ENCODE measurements at places on chromosomes 2 and 18.

- no peak for DNase-seq
These were observed 58.5 kb downstream of the HS1BP3 start for GRCh38 chr2:20592106-20593071.

GRCh38 chr2:138414014-138414413 is 87.6 kb upstream of the SPOPL start:
- DNase-seq: no peak

DNA sequence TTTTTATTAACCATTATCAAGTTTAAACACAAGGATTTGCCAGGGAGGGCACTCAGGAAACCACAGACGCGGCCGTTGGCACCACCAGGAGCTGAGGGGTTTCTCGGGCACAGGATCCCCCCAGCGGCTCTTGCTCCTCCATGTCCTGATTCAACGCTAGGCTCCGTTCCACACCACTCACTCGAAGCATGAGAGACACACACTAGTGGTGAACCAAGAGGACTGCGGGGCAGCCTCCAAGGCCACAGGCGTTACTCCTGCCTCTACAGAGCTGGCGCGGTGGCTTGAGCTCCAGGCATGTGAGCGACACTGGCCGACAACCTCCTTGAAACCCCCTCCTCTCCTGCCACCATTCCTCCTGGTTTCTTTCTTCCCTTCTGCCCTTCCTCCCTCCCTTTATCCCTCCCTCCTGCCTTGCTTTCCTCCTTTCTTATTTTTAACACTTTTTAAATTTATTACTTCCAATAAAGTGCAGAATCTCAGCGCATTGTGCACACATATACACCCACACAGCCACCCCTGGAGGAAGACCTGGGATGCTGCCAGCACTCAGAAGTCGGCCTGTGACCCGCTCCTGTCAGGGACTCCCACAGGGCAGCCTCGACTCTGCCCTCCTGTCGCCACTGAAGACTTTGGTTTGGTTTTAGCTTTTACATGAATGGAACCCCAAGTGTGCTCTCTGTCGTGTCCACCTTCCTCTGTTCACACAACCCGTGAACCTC is 21.7 kb downstream of the COX7A2L start:
- no peak for DNase-seq

DNA sequence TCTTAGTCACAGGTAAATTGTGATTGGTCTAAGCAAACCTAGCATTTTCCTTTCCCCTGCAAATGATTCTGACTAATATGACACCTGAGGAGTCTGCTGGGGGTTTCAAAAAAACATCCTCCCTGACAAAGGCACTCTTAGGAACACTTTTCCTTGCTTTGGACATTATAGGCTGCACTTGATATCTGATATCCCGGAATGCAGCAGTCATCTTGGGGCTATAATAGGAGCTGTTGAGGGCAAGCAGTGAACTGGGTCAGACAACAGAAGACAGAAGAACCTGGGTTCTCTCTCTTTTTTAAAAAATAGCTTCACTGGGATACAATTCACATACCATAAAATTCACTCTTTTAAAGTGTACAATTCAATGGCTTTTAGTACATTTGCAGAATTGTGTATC is 229.3 kb downstream of the RAB3GAP1 start:
- DNase-seq: no peak

DNA sequence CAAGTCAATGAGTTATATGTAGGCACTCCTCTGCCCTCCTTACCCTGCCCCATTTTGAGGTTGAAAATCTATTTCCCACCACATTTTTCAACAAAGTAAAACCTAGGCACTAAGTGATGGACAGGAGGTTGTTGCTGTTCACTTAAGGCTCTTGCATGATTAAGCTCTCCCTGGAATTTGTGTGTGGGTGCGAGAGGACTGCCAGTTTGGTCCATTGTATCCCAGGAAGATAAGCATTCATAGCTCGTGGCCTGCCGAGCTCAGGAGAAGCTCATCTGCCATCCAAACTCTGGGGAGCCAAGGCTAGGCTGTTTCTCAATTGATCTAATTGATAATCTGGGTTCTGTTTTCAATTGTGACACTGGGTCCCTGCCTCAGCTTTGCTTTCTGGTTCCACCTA is 4.7 kb upstream of the MAP4K4 start:
- no peak for DNase-seq

DNA sequence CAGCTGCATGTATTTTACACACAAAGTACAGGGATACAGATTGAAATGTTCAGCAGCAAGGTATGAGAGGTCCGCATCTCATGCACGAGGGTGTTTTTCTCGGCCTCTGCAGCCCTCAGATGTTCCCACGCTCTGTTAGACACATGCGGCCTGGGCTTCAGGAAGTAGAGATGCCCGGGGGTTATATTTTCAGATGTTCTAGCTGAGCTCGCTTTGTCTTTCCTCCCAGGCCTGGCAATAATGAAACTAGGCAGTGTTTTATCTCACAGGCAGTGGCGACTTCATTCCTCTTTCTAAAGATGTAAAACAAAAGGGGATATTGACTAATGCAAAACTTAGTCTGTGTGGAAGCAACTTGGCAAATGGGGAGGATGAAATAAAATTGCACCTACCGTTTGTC is 190.7 kb downstream of the GBX2 start:
- no peak for DNase-seq

- DNase-seq: peak; percentile 41
These were observed 239.9 kb downstream of the ZNF516 start for GRCh38 chr18:76255070-76255683.

- no peak for DNase-seq
These were observed 80.7 kb downstream of the CYRIA start for GRCh38 chr2:16584824-16585540.

GRCh38 chr2:20868377-20868776 is 45.5 kb upstream of the LDAH start:
- no peak for DNase-seq

GRCh38 chr2:26281226-26281625 is 36.5 kb downstream of the HADHB start:
- no peak for DNase-seq

- no peak for DNase-seq
These were observed 62.1 kb upstream of the THSD7B start for GRCh38 chr2:136703214-136703613.

GRCh38 chr2:99420031-99420430 is 69.8 kb downstream of the REV1 start:
- DNase-seq: no peak

GRCh38 chr18:5600378-5601071 is 56.7 kb upstream of the EPB41L3 start:
- DNase-seq: peak; percentile 8

DNA sequence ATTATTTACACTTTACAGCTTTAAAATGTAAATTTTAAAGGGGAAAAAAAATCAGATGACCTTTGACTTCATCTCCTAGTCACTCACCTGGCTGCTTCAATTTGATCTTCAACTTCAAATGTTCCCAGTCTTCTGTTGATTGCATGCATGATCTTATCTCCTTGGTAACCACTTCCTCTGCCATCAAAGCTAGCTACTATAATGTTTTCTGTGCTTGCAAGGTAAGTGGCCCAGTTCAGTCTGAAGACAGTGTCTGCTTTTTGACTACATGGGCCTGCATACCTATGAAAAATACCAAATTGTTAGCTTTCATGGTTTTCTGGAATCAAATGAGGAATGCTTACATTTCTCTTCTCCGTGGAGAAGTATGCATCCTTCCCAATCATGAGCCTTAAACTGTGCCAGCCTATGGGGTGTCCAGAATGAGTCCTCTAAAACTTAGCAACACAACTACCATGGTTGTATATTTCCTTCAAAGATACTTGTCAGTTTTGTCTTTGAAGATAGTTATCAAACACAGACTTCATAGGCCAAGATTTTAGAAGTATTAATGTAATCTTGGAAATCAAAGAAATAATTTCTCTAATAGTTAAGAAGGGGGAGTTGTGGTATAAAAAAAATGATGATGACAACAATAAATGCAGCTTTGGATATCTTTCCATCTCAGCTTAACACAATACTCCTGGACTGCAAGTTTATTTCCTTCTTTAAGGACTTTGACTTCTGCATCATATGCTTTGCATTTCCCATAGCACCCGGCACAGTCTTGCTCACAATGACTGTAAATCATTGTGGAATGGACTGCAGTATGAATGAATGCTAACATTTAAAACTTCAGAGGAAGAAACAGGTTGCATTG is 62.1 kb downstream of the DPP4 start:
- no peak for DNase-seq

All from NCI-H774 (cell line).